Iris pigment epithelial cell (primary cell): ENCODE measurements at places on chromosomes 6 and 20.

DNA sequence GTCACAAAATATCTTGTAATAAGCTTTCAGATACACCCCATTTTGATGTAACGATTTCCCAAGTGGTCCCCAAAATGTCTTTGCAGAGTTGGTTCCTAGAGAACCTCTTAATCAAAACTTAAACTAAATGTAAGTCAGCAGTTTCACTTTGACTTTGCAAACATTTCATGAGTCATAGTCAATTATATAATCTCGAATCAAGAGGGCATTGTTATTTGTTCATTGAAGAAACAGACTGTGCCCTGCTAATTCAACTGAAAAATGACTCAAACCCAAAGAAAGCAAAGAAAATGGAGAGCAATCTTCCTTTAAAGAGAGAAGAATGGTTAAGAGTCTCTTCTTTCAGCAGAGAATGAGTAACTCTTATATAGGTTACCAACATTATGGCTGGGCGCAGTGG lies 58.3 kb downstream of the IPCEF1 start:
- DNase-seq = peak; percentile 48

DNA sequence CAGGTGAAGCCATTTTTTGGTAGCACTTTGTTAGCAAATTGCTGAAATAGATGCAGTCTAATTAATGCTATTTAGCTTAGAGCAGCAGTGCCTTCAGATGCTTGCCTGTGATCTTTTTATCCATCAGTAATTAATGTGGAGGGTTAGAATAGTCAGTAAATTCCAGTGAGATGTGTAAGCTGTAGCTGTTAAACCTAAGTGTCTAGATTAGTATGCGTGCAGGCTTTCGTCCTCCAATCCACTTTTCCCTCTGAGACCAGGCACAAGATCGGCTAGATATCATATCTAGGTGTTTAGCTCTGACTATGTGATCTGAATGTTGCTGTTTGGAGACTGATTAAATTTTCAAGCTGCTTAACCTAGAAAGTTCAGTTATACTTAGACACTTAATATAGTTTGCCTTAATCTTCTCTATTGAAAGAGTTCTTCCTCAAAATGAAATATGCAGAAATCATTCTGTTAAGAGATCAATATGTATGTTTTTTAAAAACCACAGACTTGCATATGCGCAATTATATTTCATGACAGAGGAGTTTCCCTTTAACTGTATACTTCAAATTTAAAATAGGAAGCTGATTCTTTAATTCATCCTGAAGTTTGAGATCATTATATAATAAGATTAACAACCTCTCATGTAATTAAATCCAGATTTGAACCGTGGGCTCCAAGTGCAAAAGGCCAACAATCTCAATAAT lies 41.2 kb downstream of the XRN2 start:
- DNase-seq = no peak

GRCh38 chr6:51528556-51528955 lies 558.9 kb downstream of the PKHD1 start:
- peak; percentile 6 for DNase-seq

DNA sequence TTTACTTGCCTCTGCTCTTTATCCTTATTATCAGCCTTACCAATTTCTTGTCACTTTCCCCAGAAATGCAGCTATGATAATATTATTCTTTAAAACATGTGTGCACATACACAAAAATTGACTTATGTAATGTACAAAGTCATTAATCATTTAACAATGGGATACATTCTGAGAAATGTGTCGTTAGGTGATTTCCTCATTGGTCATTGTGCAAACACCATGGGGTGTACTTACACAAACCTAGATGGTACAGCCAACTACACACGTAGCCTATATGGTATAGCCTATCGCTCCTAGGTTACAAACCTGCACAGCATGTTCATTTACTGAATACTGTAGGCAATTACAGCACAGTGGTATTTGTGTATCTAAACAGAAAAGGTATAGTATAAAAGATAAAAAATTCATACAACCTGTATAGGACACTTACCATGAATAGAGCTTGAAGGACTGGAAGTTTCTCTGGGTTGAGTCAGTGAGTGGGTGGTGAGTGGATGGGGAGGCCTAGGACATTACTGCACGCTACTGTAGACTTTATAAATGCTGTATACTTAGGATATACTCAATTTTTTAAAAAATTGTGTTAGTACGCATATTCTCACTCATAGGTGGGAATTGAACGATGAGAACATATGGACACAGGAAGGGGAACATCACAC lies 56.9 kb downstream of the HIVEP1 start:
- DNase-seq = peak; percentile 21

DNA sequence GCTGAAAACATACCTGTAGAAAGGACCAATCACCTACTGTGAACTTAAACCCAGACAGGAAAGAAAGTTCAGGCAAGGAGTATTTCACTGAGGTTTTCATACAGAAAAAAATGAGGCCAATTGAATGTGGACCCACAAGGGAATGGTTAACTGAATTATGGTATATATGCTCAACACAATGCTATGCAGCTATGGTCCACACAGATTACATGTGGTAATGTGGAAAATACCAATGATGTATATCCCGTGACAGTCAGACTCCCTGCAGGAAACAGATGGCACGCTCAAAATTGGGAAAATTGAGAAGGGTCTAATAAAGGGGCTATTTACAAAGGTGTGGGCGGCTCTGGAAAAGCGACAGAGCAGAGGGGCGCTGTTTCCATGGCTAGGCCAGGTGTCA lies 47.1 kb upstream of the PIM1 start:
- DNase-seq = peak; percentile 20

- DNase-seq = peak; percentile 49
These were observed 200.5 kb downstream of the ARID1B start for GRCh38 chr6:156977527-156978291.

GRCh38 chr6:160462116-160462515 lies 113.9 kb downstream of the SLC22A3 start:
- no peak for DNase-seq

GRCh38 chr20:10322073-10323012 lies 103.7 kb downstream of the SNAP25 start:
- DNase-seq = no peak

- no peak for DNase-seq
These were observed 145.3 kb upstream of the TENT5A start for GRCh38 chr6:81897793-81898192.

DNA sequence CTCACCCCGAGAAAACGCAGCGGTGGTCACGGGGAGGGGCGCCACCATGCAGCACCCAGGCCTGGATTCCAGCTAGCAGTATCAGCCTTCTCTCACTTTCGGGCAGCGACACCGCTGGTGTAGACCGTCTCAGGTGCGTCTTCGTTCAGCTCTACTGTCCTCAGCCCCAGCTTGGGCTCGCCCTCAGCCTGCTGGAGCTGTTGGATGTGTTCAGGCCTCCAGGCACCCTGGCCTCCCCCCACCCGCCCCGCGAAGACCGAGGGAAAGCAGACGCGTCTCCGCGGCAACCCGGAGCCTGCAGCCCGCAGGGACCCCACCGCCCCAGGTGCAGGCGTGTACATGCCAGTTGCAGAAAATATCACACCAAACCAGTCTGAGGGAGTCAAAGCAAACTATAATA lies 60.8 kb upstream of the CARMIL1 start:
- no peak for DNase-seq

DNA sequence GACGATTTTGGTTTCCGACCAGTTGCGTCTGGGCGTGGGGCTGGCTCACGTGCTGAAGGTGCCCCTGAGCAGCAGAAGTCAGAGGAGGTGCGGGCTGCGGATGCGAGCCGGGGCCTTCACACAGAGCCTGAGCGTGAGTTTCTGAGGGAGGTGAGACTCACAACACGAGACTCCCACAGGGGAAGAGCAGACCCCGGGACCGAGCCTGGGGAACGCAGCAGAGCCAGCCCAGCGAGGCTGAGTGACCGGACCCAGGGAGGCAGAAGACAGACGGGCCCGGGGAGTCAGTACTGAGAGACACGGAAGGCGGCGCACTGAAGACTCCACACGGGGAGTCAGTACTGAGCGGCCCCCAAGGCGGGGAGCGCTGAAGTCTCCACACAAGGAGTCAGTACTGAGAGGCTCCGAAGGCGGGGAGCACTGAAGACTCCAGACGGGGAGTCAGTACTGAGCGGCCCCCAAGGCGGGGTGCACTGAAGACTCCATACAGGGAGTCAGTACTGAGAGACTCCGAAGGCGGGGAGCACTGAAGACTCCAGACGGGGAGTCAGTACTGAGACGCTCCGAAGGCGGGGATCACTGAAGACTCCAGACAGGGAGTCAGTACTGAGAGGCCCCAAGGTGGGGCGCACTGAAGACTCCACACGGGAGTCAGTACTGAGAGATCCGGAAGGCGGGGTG lies 77.8 kb downstream of the DLL1 start:
- no peak for DNase-seq

GRCh38 chr6:136086686-136087085 lies 163.4 kb downstream of the MTFR2 start:
- no peak for DNase-seq

DNA sequence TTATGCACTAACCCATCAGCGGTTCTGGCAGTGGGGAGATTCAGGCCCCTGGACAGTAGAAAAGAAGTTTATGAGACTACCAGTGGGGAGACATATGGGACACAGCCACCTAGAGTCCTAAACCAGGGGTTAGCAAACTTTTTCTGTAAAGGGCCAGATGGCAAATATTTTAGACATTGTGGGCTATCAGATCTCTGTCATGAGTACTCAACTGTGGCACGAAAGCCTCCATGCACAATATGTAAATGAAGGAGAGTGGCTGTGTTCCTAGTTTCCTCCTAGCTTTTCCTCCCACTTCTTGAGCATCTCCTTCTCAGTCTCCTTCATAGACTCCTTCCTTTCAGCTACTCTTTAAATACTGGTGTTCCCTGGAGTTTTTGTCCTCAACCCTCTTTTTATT lies 3.3 kb upstream of the HLA-DMA start:
- DNase-seq = no peak

- no peak for DNase-seq
These were observed 16.8 kb downstream of the BCL2L1 start for GRCh38 chr20:31705598-31706597.

DNA sequence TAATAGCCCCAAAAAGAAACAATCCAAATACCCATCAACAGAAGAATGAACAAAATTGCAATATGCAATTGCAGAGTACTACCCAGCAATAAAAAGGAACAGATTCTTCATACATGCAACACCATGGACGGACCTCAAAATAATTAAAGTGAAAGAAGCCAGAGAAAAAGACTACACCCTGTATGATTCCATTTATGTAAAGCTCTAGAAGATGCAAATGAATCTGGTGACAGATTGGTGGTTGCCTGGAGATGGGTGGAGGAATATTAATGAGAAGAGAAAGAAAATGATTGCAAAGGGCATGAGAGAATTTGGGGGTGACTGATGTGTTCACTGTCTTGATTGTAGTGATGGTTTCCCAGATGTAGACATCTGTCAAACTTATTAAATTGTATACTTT lies 51.8 kb downstream of the HECA start:
- DNase-seq = no peak

DNA sequence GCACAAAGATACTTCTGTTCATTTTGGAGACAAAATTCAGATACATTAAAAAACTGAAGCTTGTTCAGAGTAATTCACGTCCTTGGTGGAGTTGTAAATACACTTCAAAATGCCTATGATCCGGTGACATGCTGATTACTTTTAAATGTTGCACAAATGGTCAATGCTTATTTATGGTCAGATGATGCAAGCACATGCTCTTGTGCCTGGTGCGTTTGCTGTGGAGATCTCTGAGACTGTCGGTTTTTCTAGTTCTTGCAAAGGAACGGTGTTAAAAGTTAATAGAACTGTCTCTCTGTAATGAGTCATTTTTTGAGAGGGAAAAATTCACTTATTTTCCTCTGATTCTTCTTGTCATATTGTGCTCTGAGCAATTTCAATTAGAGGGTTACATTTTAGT lies 45.2 kb upstream of the EDN3 start:
- DNase-seq = no peak

DNA sequence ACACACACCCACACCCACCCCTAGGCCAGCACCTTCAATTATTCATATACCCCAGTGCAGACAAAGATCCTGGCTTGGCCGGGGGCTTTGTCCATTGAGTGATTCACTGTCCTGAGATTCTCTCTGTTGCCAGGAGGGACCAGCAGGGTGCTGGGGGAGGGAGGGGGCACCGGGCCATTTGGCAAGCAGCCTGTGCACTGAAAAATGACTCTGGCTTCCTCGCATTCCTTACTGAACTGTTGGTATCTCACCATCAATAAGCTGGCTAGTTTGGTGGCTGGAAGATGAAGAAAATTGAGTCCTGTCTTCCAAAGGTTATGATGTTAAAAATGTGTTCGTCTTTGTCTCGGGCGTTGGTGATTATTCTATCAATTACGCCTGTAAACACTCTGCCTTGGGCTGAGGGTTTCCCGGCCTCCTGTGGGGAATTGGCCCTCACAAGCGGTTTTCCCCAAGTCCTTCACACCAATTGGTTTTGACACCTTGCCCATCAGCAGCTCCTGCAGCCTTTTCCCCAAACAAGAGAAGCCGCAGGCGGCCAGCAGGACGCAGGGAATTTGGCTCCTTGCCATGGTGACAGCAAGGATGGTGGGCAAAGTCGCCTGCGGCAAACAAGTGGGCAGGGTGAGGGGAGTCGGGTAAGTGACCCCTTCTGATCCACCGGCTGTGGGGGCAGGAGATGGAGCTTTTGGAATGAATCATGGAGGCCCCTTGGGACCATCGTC lies 4.9 kb downstream of the VSTM2L start:
- peak; percentile 83 for DNase-seq

DNA sequence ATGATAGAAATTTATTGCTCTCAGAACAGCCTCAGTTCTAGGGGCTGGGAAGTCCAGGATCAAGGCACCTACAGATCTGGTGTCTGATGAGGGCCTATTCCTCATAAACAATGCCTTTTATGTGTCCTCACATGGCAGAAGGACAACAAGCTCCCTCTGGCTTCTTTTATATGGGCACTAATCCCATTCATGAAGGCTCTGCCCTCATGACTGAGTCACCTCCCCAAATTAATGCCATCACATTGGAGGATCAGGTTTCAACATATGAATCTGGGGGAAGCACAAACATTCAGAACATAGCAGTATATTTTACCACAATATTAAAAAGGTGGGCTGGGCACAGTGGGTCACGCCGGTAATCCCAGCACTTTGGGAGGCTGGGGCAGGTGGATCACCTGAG lies 58.5 kb upstream of the CCN6 start:
- no peak for DNase-seq

DNA sequence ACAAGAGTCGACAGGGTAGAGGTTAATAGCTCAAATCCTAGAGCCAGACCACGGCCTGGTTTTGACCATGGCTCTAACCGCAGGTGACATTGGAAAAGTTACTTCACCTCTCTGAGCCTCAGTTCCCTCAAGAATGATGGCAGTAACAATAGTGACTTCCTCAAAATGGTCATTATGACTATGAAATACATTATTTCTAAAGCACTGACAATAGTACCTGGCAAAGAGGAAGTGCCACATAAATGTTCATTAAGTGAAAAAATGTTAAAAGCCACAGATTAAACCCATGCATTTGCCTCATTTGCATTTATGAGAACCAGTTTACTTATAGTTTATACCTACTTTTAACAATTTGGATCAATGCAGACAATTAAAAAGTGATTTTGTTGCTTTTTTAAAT lies 12.3 kb downstream of the BTBD3 start:
- no peak for DNase-seq

DNA sequence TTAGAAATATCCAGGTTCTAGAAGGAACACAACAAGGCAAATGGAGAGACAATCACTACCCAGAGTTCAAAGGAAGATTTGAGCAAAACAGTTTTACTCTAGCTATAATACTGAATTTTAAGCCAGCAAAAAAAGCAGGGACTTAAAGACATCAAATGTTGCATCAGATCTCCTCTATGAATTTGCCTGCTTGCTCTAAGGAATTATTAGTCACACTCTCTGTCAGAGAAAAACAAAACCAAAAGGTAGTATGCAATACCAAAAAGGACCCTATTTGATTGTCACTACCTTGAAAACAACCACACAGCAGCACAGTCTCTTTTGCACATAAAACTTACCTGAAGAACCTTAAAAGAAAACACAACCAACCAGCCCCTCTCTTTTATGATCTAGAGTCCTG lies 46.3 kb downstream of the BTBD9 start:
- peak; percentile 50 for DNase-seq
